Stimulated activated CD4-positive, alpha-beta T cell treated with anti-CD3 and anti-CD28 coated beads, Interleukin-15, amount 100 ng/mL, for 1 hour (primary cell): ENCODE measurements at places on chromosomes 1 and 21.
A peak's percentile ranks its signal among the peaks of the same experiment; 100 is the strongest.

DNA sequence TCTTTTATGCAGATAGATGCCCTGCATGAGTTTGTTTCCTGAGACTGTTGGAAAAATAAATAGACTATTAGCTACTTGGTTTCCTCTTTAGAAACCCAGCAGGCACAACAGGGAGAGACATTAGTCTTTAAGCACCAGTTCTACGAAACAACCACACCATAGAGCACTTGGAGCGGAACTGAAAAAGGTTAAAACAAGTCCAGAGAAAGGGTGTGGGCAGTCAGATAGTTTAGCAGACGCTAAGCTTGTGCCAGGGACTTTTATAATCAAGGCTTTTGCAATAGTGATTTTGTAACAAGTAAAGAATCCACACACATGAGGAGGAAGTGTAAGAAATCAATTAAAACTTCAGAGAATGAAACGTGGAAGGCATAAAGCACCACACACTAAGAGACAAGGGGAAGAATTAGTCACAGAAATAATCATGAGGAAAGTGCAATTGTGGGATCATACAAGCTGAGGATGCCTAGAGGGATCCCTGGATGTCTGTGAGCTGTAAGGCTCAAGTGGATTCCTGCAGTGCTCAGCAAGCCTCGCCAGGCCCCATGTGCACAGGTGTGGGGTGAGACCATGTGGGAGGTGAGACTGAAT is 37.8 kb upstream of the TLR5 start:
- DNase-seq: no peak

DNA sequence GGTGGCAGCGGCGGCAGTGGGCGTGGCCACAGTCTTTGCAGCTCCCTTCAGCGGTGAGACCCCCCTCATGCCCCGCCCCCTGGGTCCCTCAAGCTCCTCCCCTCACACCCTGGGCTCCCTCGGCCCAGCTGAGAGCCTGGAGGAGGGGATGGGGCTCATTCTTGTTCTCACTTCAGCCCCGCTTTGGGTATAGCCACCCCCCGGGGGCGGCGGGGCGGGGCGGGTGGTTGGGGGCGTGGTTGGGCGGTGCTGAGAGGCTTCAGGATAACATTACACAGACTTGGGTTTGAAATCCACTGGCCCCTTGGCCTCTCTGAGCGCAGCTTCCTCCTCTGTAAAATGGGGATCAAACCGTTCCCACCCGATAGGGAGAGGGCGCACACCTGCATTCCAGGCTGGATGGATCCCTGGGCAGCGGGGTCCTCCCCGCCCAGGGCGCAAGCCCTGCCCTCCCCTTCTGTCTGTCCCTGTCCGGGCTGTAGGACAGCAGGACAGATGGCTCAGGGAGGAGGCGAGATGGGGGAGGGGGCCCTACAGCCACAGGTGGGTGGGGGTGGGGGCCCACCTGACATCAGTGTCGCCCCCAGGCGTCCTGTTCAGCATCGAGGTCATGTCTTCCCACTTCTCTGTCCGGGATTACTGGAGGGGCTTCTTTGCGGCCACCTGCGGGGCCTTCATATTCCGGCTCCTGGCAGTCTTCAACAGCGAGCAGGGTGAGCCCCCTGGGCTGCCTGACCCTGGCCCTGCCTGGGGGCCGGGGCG is 5.1 kb downstream of the CLCNKA start:
- peak; percentile 46 for DNase-seq

GRCh38 chr1:58158506-58159433 is 387.8 kb downstream of the OMA1 start:
- DNase-seq: no peak

DNA sequence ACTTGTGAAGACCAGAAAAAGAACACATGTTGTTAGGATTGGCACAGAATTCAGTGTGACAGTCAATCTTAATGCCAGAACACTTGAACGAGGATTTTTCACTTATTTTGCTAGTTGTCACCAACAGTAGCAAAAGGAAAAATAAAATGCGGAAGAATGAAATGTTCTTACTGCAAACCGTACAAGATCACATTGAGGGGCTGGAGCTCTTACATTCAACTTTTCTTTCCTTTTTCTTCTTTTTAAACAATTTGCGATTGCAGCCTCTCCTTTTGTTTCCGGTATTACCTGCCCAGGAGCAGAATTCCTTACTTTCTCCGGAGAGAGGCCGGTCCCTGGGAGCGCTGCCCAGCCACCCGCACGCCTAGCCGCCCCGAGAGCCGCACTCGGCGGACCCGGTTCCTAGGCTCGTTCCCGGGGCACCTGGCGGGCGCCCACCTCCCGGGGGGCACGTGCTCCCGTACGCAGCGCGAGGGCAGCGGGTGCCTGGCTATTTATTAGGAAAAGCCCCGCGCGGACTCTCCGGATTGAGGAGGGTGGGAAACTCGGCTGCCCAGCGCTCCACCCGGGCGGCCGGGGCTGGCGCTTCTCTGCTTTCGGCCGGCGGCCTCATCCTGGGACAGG is 1.2 kb upstream of the CAMTA1 start:
- no peak for DNase-seq

DNA sequence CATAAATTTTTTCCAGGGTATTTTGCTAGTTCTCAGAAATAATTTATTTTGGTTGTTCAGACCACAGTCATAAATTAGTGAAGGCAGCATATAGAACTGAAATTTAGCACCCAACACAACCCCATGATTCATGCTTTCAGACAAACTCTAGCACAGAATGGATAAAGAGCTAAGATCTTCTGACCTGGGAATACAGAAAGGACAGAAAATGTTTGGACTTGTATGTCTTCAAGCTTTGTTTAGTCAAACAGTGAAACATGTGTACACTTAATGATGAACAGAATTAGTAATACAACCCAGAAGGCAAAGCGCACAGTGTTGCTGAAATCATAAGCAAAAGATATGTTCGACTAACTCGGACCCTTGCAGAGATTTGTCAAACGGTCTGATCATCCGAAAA is 205.6 kb downstream of the APP start:
- DNase-seq: no peak

DNA sequence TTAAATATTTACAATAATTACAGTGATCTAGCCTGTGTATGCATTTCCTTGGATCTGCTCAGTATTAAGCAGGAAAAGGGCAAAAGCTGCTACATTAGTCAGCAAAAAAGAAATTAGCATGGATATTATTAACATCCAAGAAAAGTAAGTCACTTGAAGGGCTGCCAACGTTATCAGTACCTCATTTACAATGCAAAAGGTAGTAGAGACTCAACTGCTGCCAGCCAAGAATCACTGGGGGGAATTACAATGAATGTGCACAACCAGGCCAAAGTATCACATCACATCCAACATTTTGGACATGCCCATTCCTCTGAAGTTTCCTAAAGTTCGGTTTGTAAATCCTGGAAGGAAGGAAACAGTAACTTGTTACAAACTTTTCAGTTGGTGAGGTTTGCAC is 1.9 kb downstream of the CNN3 start:
- DNase-seq: no peak

- DNase-seq: no peak
Observed at GRCh38 chr1:16969057-16969611, 11.3 kb downstream of the MFAP2 start.

DNA sequence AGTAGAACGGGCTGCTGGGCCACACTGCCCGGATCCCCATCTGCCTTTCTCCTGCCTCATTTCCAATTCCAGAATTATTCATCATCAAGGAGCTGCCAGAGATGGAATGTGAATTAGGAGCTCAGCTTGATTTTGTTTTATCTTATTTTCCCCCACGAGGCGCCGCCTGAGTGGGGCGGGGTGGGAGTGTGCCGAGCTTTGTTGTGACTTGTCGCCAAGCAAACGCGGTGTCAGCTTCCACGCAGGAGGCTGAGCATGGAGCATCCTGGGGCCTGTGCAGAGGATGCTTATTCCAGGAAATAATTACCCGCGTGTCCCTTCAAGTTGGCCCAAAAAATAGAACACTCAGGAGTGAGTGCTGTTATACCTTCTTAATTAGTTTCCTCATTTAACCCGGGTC is 91.2 kb downstream of the HMGB4 start:
- DNase-seq: no peak

DNA sequence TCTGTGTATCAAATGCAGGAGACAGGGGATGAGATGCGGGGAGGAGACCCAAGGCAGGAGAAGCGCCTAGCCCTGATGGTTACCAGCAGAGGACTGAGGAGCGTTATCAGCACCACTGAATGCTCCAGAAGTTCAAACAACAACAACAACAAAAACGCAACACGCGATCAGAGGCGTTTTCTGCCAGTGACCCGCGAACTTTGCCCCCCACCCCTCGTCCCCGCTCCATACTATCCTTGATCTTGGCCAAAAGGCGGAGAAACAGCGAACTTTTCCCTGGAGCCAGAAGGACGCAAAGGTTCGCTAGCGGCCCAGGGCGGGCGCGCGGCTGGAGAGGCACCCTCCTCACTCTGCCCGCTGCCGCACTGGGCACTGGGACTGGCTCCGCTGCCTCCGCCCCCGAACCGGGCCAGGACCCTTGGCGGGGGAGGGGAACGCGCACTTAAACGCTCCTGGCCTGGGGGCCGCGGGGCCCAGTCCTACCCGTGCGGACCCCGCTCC is 699 bp downstream of the ECHDC2 start:
- no peak for DNase-seq

DNA sequence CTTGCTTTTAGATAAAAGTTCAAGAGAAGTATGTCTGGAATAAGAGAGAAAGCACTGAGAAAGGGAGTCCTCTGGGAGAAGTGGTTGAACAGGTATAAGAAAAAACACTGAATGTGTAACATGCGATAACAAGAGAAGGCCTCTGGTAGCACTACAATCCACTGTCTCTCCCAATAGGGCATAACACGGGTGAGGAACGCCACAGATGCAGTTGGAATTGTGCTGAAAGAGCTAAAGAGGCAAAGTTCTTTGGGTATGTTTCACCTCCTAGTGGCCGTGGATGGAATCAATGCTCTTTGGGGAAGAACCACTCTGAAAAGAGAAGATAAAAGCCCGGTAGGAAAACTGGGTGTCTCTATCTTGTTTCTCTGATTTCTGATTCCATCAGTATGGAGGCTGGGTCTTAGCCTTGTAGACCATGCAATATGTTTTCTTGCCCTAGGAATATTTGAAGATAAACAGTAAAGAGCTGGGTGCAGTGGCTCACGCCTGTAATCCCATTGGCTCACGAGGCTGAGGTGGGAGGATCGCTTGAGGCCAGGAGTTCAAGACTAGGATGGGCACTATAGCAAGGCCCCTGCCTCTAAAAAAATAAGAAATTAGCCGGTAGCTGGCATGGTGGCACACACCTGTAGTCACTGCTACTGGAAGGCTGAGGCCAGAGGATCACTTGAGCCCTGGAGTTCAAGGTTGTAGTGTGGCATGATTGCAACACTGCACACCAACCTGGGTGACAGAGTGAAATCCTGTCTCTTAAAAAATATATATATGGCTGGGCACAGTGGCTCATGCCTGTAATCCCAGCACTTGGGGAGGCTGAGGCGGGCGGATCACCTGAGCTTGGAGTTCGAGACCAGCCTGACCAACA is 40.4 kb downstream of the DAP3 start:
- DNase-seq: no peak

GRCh38 chr1:18240906-18241305 is 133.3 kb downstream of the IGSF21 start:
- DNase-seq: no peak

- no peak for DNase-seq
Observed at GRCh38 chr1:54950369-54951163, 29.9 kb upstream of the TMEM61 start.

DNA sequence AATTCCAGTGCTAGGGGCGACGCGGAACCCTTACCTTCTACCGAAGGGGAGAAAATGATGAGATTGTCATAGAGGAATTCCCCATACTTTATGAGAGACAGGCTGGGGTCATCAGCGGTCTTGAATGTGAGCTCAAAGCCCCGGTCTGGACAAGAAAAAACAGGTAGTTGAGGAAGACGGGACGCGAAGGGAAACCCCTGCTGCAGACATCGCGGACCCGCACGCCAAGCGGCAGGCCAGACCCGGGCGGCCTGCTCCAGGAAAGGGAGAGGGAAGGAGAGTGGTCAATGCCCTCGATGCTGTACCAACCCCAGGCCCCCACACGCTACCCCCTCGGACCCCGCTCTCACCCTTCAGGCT is 342 bp downstream of the DDOST start:
- DNase-seq: no peak

DNA sequence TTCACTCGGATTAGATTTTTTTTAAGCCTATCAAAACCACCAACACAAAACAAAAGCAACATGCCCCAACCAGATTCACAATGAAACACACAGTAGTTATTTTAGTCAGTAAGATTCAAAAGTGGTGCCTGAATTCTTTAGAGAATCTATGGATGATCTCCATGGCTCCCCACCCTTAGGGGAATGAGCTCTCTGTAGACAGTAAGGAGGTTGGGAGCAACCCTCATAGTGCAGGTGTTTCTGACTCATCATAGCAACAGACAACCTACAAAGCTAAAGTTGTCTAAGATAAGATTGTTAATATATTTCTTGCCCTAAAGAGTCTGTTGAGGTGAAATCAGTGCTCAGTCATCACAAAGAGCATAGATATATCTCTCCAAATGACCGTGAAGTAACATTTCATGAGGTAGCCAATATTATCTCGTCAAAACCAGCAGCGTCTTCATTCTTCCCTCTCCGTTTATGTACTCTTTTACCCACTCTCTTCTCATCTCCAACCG is 78.3 kb downstream of the ADAMTS1 start:
- DNase-seq: no peak

DNA sequence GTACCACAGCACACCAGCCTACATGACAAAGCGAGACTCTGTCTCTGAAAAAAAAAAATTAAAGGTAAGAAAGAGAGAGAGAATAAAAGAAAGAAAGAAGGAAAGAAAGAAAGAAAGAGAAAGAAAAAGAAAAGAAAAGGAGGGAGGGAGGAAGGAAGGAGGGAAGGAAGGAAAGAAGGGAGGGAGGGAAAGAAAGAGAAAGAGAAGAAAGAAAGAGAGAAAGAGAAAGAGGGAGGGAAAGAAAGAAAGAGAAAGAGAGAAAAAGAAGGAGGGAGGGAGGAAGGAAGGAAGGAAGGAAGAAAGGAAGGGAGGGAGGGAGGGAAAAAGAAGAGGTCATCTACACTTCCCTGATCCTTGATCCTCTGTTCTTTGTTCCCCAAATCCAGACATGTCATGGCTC is 104.8 kb upstream of the GJB5 start:
- DNase-seq: no peak

DNA sequence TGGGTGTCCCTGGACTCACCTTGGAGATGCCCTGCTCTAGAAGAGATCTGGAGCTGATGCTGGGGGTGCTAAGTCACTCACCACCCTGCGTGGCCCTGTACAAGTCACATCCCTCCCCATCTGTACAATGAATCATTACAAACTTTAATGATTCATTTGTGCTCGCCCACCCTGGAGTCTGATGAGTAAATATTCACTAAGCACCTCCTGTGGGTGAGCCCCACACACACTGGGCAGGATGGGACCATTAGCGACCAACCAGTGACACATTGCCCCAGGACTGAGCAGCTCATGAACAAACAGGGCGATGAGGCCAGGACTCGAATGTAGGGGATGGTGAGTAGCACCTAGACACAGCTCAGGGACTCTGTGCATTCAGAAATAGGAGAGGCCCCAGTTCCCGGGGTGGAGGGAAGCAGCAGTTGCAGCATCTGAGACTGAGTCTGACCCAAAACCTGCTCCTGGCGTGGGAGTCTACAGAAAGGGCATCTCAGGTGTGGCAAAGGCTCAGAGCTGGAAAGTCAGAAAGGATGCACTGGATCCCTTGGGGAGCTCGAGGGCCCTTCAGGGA is 18.1 kb upstream of the PDZK1IP1 start:
- no peak for DNase-seq
